Panc1 (cell line): ENCODE measurements at places on chromosomes 4 and X.

DNA sequence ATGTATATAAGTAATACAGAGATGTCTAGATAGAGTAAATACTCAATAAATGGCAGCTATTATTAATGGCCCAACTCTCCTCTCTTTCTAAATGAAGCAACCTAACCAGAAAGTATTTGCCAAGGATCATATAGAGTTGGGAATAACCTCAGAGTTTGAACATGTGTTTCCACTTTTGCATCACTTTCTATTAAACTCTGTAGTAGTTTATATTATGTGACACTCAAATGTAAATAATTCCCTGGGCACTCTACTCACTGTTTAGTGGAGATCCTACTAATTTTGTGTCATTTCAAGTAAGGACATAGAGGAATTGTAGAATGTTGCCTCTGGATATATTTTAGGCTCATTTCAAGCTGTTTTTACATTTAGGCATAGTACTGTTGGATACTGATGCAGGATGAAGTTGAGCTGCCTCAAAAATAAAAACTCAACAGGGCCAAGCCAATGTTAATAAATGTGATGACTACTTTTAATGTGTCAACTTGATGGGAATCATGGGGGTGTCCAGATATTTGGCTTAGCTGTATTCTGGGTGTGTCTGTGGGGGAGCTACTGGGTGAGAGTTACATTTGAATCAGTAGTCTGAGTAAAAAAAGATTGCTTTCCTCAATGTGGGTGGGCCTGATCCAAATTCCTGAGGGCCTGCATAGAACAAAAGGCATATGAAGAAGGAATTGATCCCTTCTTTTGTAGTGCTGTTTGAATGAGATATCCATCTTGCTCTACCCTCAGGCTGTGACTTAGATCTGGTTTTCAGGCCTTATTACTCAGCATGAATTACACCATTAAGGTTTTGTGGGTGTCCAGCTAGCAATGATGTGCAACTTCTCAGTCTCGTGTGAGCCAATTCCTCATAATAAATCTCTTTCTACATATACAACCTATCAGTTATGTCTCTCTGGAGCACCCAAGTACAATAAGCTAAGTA is 1368.2 kb downstream of the STIM2 start:
- no peak overlapping the region for H3K4me3 ChIP-seq
- H3K27ac ChIP-seq, result no peak overlapping the region
- H3K36me3 ChIP-seq, result no peaks in the 10 kb centered on the region
- H3K4me1 ChIP-seq, result no peaks in the 10 kb centered on the region

DNA sequence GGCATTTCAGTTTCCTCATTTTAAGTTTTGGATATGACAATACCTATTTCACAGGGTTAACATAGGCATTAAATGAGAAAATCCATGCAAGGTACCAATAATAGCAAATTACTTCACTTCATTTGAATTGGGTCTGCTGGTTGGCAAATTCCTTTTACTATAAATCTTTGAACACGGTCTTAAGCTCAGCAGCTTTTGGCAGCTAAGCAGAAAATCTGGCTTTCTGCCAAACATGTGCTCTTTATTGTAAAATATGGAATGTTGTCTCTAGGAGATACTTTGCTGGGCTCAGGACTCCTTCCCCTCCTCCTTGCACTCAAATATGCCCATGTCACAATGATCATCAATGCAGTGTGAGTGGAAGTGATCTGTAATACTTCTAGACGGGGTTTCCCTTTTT is 16.8 kb upstream of the DMP1 start:
- H3K27ac ChIP-seq, result no peak overlapping the region
- H3K27me3 ChIP-seq, result no peaks in the 10 kb centered on the region
- H3K4me1 ChIP-seq, result no peaks in the 10 kb centered on the region

GRCh38 chr4:74021601-74022000 is 16.9 kb downstream of the CXCL3 start:
- no peak overlapping the region for H3K27ac ChIP-seq
- H3K4me1 ChIP-seq, result no peaks in the 10 kb centered on the region
- H3K4me3 ChIP-seq, result no peak overlapping the region
- H3K36me3 ChIP-seq, result no peaks in the 10 kb centered on the region

- H3K27ac ChIP-seq, result no peak overlapping the region
- H3K4me1 ChIP-seq, result no peaks in the 10 kb centered on the region
- H3K27me3 ChIP-seq, result no peaks in the 10 kb centered on the region
- no peaks in the 10 kb centered on the region for H3K36me3 ChIP-seq
- H3K4me3 ChIP-seq, result no peak overlapping the region
- peak; percentile 80 for DNase-seq
Measured at GRCh38 chr4:5758741-5759140, 47.7 kb downstream of the EVC start.

DNA sequence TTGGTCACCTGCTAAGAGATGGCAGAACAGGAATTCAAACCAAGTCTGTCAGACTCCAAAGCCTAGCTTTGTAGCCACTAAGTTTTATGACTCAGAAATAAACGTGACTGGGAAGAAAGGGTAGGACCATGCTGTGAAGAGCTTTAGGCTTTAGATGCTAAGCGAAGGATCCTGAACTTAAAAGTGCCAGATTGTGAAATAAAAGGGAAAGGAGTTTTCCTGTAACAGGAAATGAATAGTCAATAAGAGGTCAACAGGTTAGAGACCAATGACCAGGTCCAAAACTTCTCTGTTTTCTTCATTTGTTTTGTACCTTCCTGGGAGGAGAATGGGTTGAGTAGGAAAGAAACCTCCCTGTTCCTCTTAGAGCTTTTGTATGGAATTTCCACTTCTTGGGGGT is 98.8 kb upstream of the EOLA2 start:
- no peaks in the 10 kb centered on the region for H3K36me3 ChIP-seq
- H3K4me3 ChIP-seq, result no peak overlapping the region
- no peak for DNase-seq
- no peaks in the 10 kb centered on the region for H3K27me3 ChIP-seq

GRCh38 chr4:147863111-147863747 is 131.3 kb downstream of the ARHGAP10 start:
- no peak overlapping the region for H3K27ac ChIP-seq
- no peaks in the 10 kb centered on the region for H3K4me1 ChIP-seq
- no peaks in the 10 kb centered on the region for H3K27me3 ChIP-seq
- no peak overlapping the region for H3K4me3 ChIP-seq
- DNase-seq, result no peak

DNA sequence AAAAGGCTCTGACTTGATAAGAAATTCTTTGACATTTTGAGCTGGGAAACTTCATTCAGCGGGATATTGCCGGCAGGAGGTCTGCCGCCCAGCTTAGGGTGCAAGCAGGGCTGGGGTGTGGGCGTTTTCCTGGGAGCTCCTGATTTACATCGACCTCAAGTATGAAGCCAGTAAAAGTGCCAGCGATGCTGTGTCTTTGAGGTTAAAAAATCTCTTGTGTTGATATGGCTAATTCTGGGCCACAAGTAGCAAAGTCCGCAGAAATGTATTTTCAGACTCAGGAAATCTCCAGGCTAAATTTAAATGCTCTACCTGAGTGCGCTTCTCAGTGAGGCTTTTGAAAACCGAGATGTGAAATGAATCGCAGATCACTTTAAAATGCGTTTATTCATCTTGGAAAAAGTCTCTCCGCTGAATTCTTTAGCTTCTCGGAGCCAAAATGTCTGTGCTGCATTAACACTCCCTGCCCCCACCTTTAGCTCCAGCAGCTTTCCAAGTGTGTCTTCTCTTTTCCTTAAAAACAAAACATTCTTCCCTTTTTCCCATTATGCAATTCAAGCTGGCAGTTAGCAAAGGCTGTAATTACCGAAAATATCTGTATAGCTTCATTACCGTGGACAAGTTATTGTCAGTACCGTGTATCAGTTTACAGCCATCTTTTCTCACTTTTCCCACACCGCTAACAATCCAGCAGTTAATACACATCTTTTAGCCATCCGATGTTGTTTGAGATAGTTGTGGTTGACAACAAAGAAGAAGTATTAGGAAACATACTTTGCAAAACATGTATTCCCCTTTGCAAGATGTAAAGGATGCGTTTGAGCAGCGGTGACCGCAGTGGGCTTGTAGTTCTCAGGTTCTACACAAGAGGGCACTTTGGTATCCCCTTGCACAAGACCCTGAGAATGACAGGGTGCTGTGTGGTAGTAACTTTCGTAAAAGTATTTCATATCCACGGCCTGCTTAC is 136.0 kb upstream of the STX18 start:
- no peak overlapping the region for H3K4me3 ChIP-seq
- H3K27me3 ChIP-seq, result no peaks in the 10 kb centered on the region
- no peak overlapping the region for H3K27ac ChIP-seq
- H3K36me3 ChIP-seq, result no peaks in the 10 kb centered on the region

DNA sequence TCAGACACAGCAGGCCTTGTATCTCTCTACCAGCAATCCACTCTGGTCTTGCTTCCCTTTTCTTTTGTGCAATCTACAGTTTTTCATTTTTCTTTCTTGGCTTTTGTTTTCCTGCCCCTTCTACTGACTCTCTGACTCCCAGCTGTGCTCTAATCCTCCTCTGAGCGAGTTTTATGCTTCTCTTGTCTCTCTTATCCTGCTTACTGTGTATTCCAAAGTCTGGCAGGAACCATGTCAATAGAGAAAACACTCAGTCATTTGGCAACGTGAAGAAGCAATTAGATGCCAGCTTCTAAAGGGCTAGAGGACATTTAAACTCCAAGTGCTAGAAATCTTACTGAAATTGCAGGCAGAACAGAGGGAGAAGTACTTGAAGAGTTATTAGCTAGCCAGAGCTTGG is 984.6 kb upstream of the TENM3 start:
- no peaks in the 10 kb centered on the region for H3K4me1 ChIP-seq
- H3K4me3 ChIP-seq, result no peak overlapping the region
- no peak overlapping the region for H3K27ac ChIP-seq

DNA sequence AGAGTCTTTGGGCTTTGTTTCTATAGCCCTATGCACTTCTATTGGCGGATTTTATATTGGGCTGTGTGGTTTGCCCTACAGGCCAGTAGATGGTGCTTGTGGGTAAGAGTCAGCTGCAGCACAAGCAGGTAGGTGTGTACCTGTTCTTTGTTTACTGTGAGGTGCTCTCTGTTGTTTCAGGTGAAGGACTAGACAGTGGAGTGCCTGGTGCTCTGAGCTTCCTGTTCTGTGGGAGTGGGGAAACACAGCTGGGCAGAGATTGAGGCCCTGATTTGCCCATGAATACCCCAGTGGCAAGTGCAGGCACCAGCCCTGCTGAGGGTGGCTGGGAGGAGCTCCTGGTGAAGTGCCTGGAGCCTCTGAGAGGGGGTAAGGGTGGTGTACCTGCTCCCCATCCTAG is 26.3 kb upstream of the UCP1 start:
- H3K27me3 ChIP-seq, result 0 out of 2 replicates have a peak, but pooled peaks cover 2% of the 10 kb centered on the region
- no peaks in the 10 kb centered on the region for H3K4me1 ChIP-seq
- H3K27ac ChIP-seq, result no peak overlapping the region
- H3K4me3 ChIP-seq, result no peak overlapping the region

DNA sequence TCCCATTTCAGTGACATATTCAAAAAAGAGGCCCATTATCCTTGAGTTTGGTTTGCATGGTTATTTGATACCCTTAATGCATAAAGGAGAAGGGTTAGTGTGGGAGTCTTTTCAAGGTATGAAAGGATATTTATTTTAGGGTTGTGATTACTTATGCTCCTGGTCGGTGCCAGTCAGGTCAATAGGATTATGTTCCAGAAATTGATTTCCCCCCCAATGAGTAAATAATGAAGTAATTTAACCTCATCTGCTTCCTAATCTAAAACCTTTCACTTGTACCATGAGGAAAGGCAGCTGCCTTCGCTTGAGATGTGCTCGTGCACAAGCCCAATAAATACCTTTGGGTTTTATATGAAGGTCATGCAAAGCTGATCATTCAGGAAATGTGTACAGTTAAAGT is 55.0 kb upstream of the NR0B1 start:
- no peaks in the 10 kb centered on the region for H3K27me3 ChIP-seq
- H3K27ac ChIP-seq, result no peak overlapping the region
- H3K4me1 ChIP-seq, result no peaks in the 10 kb centered on the region
- no peaks in the 10 kb centered on the region for H3K36me3 ChIP-seq
- no peak for DNase-seq
- no peak overlapping the region for H3K4me3 ChIP-seq

DNA sequence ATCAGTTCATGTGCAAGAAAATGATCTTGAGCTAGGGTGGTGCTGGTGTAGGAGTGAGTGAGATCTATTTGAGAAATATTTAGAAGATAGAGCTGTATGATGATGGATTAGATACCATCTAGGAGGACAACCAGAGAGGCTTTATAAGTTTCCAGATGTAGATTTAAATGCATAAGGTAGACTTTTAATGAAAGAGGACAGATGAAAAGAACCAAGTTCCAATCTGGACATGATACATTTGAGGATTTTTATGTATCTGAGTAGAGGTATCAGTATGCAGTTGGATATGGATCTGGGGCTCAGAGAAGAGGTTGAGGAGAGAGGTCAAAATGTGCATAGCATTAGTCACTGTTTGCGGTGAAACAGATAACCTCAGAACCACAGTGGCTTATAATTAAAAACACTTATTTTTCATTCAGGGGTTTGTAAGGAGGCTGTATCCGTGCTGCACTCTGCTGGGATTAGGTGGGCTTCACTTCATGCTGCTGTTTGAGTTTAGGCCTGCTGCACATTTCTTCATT is 348.7 kb downstream of the BMPR1B start:
- no peak overlapping the region for H3K4me3 ChIP-seq
- H3K27ac ChIP-seq, result no peak overlapping the region
- H3K36me3 ChIP-seq, result no peaks in the 10 kb centered on the region
- no peak for DNase-seq
- no peaks in the 10 kb centered on the region for H3K4me1 ChIP-seq

DNA sequence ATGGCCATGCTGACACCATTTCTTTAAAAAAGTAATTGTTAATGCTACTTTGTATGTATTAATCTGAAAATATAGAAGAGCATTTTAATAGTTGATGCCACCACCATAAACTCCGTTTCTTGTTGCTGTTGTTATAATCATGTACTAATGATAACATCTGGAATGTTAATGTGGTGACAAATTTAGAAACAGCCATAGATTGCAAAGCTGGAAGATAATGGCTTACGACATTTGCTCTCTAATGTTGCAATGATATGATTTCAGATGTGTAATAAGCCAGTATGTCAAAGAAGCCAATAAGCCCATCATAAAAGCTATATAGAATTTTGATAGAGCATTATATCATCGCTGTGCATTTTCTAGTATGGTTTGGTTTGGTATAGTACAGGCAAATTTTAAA is 579.4 kb upstream of the ZFP42 start:
- H3K4me3 ChIP-seq, result no peak overlapping the region
- H3K4me1 ChIP-seq, result no peaks in the 10 kb centered on the region
- H3K27ac ChIP-seq, result no peak overlapping the region
- H3K27me3 ChIP-seq, result no peaks in the 10 kb centered on the region

DNA sequence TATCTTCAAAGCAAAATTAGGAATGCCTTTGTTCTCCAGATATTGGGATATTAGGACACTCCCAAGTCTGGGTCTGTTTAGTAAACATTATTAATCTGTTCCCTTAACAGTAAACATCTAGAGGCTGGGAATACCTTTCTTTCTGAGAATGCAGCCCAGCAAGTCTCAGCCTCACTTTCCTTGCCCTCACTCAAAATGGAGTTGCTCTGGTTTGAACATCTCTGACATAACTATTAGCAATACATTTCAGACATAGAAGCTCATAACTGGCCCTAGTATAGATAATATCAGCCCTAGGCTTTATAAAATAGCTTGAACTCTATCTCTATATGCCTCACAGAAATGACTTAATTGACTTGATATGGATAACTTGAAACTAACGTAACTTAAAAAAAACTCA is 299.8 kb downstream of the SPATA18 start:
- no peaks in the 10 kb centered on the region for H3K27me3 ChIP-seq
- no peak for DNase-seq
- H3K36me3 ChIP-seq, result no peaks in the 10 kb centered on the region
- H3K4me1 ChIP-seq, result no peaks in the 10 kb centered on the region
